Type B pancreatic cell (in vitro differentiated cells): ENCODE measurements at places on chromosomes 6 and 20. TPM values are rescaled to one million over a fixed set of nuclear protein-coding genes. Genes with fewer than 3 reads are reported as not detected.

DNA sequence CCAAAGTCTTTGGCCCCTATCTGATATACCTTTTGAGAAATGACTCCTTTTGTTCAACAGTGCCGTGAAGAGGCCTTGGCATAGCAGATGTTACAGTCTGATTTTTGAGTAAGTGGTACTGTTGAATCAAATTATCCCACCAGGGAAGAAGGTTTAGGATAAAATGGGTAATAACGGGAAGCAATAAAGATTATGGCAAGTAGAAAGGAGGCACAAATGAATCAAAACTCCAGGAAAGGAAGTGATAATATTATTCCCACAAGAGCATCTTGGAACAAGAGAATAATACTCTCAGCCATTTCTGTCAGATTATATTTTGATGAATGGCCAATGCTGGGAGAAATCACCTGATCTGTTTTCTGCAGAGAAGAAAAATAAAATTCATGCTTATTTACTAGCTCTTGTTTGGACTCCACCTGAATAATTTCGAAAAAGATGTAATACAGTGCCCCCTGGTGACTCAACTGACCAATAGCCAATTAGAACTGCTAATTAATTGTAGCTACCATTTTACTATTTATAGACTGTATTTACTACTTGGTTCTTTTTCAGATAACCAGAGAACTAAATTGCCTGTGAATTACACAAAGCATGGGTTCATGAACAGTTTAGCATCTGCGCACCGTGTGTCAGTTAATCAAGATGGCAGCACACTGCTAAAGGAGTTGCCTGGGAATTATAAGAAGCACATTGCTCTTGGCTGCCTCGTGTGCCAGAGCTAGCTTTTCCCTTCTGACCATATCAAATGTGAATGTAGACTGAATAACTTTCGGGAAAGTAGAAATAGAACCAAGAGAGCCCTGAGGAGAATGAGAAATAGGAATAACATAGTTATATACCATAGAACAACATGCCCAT is 78.5 kb upstream of the TRDN start:
- no peak overlapping the region for H3K4me3 ChIP-seq
- H3K27me3 ChIP-seq = peaks cover 4% of the 10 kb centered on the region
- H3K27ac ChIP-seq = no peak overlapping the region
- H3K36me3 ChIP-seq = no peaks in the 10 kb centered on the region
- H3K4me1 ChIP-seq = no peaks in the 10 kb centered on the region

DNA sequence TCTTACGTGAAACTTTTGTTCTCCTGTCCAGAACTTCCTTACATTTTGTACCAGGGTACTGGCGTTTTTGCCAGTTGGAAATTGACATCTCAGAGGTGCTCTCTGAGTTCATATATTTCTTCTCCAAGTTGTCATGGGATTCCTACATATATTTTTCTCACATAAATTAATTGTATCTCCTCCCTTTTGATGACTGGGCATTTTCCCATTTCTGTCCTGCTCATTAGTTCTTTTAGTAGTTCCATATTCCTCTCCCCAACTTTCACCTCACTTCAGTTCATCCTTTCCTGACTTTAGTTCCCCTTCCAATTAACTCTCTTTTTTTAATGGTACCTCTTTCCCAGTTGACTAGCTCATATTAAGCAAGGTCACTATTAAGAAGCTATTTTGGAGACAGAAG is 10.8 kb downstream of the ZKSCAN8 start:
- DNase-seq = no peak
- no peaks in the 10 kb centered on the region for H3K27me3 ChIP-seq
- H3K36me3 ChIP-seq = peaks cover 83% of the 10 kb centered on the region
- no peak overlapping the region for H3K4me3 ChIP-seq

GRCh38 chr20:8326191-8326590 is 194.1 kb downstream of the PLCB1 start:
- no peak for DNase-seq
- no peaks in the 10 kb centered on the region for H3K27me3 ChIP-seq
- H3K27ac ChIP-seq = no peak overlapping the region
- H3K4me3 ChIP-seq = no peak overlapping the region

DNA sequence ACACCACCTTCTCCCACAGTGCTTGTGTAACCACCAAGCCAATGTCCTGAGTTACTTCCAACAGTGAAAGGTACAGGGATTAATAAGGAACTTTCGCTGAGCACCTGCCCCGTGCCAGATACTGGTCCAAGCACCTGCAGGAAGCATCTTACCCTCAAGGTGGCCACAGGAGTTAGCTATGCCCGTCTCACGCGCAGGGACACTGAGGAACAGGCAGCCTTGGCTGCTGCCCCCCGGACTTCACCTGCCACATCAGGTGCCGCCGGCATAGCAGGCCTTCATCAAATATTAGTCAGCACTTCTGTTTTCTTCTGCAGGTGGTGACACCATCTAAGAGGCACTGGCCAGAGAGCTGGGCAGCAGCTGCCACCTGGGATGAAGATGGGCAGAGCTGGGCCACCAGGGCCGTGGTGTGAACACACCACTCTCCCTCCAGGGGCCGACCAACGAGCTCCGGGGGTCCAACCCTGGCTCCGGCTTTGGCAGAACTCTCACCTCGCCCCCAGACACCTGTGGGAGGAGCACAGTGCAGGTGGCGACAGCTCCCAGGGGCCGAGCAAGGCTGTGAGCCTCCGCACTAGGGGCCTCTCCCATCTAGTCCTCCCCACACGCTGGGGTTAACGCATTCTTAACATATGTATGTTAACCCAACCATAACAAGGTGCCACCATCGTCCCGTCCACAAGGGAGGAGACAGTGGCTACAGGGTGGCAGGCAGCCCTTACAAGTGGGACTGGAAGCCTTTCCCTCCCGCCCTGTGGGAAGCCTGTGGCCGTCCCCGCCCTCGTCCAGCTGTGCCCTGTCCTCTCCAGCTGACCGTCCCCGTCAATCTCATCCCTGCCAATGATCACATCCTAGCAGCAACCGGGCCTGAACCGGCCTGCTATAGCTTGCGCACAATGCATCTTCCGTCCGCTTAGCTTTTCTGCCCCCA is 2.9 kb upstream of the PPDPF start:
- peaks cover 32% of the 10 kb centered on the region for H3K27me3 ChIP-seq
- peak; percentile 70 for DNase-seq
- H3K4me3 ChIP-seq = peak overlapping the region; percentile 73
- H3K27ac ChIP-seq = peak overlapping the region; percentile 39
- no peaks in the 10 kb centered on the region for H3K4me1 ChIP-seq
- peaks cover 2% of the 10 kb centered on the region for H3K36me3 ChIP-seq

Gene BEND3
- 9.6 and 14.4 TPM in 2 replicates for total RNA-seq

Gene RPL7L1
- total RNA-seq = 83.4 and 101 TPM in 2 replicates

Gene SPEF1
- 0.55 and 3.0 TPM in 2 replicates for total RNA-seq

Gene SLC39A7
- 147 and 202 TPM in 2 replicates for total RNA-seq

Gene C6orf163
- 3.3 and 4.7 TPM in 2 replicates for total RNA-seq

GRCh38 chr20:1015181-1015580 is 13.1 kb upstream of the RSPO4 start:
- peaks cover 25% of the 10 kb centered on the region for H3K27me3 ChIP-seq
- H3K4me3 ChIP-seq = no peak overlapping the region
- H3K36me3 ChIP-seq = no peaks in the 10 kb centered on the region
- DNase-seq = no peak
- H3K27ac ChIP-seq = no peak overlapping the region

DNA sequence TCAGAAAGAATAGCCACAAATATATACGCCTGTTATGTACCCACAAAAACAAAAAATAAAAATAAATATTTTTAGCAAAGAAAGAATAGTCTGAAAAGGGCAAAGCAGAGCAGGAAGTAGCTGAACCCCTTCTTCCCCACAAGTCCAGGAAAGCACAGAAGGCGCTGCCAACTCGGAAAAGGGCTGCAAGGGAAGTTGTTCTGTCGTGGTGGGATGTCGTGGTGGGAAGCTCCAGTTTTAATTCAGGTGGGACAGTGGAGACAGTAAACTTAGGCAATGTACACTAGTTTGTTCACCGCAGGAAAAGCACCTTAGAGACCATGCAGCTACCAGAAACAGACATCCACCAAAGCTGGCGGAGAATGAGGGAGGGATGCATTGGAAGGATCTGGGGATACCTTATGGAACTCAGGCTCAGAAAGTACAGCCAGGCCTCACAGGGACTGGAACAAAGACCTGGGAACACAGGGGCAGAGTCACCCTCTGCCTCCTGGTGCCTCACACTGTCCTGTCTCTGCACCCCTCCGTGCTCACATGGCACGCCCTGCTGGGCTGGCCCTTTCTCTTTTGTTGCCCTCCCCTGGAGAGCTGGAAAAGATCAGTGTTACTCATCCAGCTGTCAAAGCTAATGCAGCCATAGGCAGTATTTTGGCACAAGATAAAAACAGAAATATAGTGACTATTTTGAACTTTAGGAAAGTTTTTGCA is 3.3 kb upstream of the APMAP start:
- peak overlapping the region; percentile 35 for H3K27ac ChIP-seq
- H3K4me1 ChIP-seq = peaks cover 36% of the 10 kb centered on the region
- H3K4me3 ChIP-seq = no peak overlapping the region
- H3K27me3 ChIP-seq = peaks cover 19% of the 10 kb centered on the region

- no peak overlapping the region for H3K27ac ChIP-seq
- DNase-seq = no peak
- no peak overlapping the region for H3K4me3 ChIP-seq
- H3K4me1 ChIP-seq = no peaks in the 10 kb centered on the region
These were observed 225.3 kb upstream of the FAM83B start for GRCh38 chr6:54621285-54621684.

DNA sequence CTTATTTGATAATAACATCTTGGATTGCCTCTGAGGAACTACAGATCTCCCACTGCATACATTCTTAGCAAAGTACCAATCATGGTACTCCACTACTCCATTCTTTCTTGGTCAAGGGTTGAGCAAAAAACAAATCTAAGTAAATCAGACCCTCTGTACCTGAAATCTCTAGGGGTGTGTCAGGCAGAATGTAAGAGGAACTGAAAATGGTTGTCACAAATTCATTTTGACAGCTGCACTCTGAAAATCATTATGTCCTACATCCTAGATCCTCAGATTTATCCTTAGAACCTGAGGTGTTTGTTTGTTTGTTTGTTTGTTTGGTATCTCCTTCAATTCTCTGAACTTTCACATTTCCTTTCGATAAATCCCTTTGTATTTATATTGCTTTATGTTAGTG is 433.2 kb upstream of the BTBD3 start:
- no peak for DNase-seq
- H3K27ac ChIP-seq = no peak overlapping the region
- no peaks in the 10 kb centered on the region for H3K27me3 ChIP-seq
- H3K4me1 ChIP-seq = no peaks in the 10 kb centered on the region
- H3K4me3 ChIP-seq = no peak overlapping the region

- no peak for DNase-seq
- H3K4me1 ChIP-seq = no peaks in the 10 kb centered on the region
- no peak overlapping the region for H3K27ac ChIP-seq
- peak overlapping the region; percentile 45 for H3K4me3 ChIP-seq
These were observed 33.6 kb downstream of the APCDD1L start for GRCh38 chr20:58481481-58482021.

GRCh38 chr20:13703265-13703664 is 64.5 kb upstream of the TASP1 start:
- no peaks in the 10 kb centered on the region for H3K27me3 ChIP-seq
- H3K4me3 ChIP-seq = no peak overlapping the region
- H3K36me3 ChIP-seq = no peaks in the 10 kb centered on the region

- no peaks in the 10 kb centered on the region for H3K27me3 ChIP-seq
- H3K36me3 ChIP-seq = no peaks in the 10 kb centered on the region
- no peak overlapping the region for H3K4me3 ChIP-seq
- no peak overlapping the region for H3K27ac ChIP-seq
- DNase-seq = no peak
- no peaks in the 10 kb centered on the region for H3K4me1 ChIP-seq
These were observed 360.6 kb downstream of the RIMS1 start for GRCh38 chr6:72246926-72247325.

- peak within 1 kb of the TSS; percentile 97 for H3K27ac ChIP-seq
- H3K4me1 ChIP-seq = peaks cover 40% of the 10 kb centered on the region
- peaks cover 17% of the 10 kb centered on the region for H3K27me3 ChIP-seq
These were observed at the start of gene PRRT1 for GRCh38 chr6:32151863-32152768. TSS of gene PRRT1 (minus strand) at chr6:32151939. CDS start at chr6:32151827, 112 bp downstream.

DNA sequence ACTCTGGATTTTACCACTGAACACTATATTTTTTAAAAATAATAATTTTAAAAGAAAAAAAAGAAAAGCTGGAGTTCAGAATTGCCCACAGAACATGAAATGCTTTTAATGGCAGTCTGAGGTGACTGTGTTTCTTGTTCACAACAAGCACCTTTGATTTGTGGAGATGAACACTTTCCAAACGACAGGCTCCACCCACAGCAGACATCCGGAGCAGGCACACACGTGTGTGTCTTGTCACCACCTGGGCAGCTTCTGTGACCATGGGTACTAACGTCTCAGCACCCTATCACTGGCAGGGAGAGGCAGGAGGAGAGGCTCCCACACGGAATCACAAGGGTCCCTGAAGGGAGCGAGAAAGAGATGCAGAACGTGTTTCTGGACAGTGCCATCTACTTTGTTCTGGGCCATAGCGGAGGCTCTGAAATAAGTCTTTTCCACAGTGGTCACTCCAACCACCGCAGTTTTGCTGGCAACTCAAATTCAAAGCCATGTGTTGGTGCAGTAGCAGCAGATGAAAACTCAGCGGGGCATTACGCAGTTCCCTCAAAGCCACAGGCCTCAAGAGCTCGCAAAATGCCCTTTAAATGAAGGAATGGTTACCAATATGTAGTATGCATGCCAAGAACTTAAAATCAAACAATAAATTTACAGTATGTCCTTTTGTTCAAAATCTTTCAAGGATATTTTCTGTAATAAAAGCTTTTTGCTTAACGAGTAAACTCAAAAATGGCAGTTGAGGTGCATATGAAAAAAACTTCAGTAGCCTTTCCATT is 242.2 kb downstream of the FOXC1 start:
- no peak overlapping the region for H3K4me3 ChIP-seq
- H3K27me3 ChIP-seq = peaks cover 24% of the 10 kb centered on the region
- H3K27ac ChIP-seq = no peak overlapping the region
- peaks cover 37% of the 10 kb centered on the region for H3K4me1 ChIP-seq
- no peak for DNase-seq

DNA sequence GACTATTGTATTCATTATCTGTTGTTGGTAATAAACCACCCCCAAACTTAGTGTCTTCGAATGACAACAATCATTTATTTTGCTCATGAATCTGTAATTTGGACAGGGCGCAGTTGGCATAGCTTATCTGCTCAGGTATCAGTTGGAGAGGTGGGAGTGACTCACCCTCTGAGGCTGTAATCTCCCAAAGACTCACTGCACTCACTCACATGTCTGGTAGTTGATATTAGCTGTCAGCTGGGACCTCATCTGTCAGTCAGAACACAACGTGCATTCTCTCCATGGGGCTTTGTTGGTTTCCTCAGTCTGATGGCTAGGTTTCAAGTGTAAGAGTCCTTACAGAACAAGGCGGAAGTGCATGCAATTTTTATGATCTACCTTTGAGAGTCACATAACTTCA is 219.0 kb upstream of the PRND start:
- peaks cover 8% of the 10 kb centered on the region for H3K4me1 ChIP-seq

- peaks cover 7% of the 10 kb centered on the region for H3K4me1 ChIP-seq
- H3K27ac ChIP-seq = no peak overlapping the region
- H3K4me3 ChIP-seq = no peak overlapping the region
- H3K27me3 ChIP-seq = no peaks in the 10 kb centered on the region
- H3K36me3 ChIP-seq = no peaks in the 10 kb centered on the region
- DNase-seq = no peak
These were observed 330.8 kb upstream of the RSPO3 start for GRCh38 chr6:126787635-126788034.

Gene WFDC10B
- not detected in 2 replicates for total RNA-seq

Gene EYA4
- 2.3 and 29.7 TPM in 2 replicates for total RNA-seq

Gene OTOR
- not detected in 2 replicates for total RNA-seq
